ENCODE measurements at places on chromosomes 2 and 18. TPM values are rescaled to one million over a fixed set of nuclear protein-coding genes. Genes with fewer than 3 reads are reported as not detected.

The MYOM1 gene
- 6.0 TPM for total RNA-seq

The C1QL2 gene
- total RNA-seq, result not detected

The STK17B gene
- 55.0 TPM for total RNA-seq

DNA sequence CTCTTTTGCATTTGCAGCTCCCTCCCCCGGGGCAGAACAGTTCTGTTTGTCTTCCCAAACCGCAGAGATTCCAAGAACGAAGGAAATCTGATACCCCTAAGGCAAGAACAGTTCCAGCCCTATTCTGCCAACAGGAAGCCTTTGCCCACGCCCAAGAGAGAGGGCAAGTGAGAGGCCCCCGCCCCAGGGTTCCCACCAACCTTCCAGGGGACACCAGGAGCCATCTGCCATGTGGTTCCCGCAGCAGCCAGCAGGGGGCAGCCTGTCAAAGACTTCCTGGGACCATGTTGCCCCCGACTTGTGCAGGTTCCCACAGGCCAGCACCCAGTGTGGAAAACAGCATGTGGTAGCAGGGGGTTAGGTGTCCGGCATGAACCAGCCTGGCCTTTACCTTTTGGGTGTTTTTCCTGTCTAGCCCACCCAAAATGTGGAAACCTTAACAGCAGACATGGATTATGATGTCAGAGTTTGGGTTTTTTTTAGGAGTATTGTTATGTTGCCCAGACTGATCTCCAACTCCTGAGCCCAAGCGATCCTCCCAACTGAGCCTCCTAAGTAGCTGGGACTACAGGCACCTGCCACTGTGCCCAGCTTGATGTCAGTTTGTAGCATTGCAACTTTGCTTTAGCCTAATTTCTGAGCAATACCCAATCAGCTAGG is 21.7 kb upstream of the EFHD1 start:
- H3K27ac ChIP-seq, result no peak overlapping the region
- no peak overlapping the region for H3K4me3 ChIP-seq
- no peaks in the 10 kb centered on the region for H3K4me1 ChIP-seq
- no peaks in the 10 kb centered on the region for H3K36me3 ChIP-seq
- no peaks in the 10 kb centered on the region for H3K27me3 ChIP-seq

DNA sequence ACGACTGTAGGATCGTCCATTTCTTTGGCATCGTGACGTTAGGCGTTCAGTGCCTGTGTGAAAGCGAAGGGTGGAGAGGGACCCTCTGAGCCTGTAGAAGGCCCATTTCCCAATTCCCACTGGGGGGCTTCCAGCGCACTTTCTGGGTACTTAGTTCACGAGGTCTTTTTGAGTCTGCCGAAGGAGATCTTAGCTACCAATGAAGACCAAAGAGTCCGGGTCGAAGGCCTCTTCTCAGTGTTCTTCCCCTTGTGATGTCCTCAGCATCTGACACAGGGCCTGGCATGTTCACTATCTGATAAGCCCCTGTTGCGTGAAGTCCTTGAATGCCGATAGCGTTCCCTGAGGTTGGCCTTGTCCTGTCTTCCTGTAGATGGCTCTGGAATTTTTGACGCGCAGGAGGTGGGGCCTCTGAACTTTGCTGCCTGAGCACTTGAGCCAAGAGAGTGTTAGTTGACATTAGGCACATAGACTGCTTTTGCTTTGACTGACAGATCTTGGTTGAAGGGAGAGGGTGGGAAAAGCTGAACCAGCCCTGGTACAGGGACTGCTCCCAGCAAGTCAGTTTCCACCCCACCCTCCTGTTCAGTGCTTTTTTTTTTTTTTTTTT is 52.8 kb downstream of the LDLRAD4 start:
- no peak overlapping the region for H3K4me3 ChIP-seq
- H3K36me3 ChIP-seq, result no peaks in the 10 kb centered on the region
- no peak overlapping the region for H3K27ac ChIP-seq
- DNase-seq, result no peak

DNA sequence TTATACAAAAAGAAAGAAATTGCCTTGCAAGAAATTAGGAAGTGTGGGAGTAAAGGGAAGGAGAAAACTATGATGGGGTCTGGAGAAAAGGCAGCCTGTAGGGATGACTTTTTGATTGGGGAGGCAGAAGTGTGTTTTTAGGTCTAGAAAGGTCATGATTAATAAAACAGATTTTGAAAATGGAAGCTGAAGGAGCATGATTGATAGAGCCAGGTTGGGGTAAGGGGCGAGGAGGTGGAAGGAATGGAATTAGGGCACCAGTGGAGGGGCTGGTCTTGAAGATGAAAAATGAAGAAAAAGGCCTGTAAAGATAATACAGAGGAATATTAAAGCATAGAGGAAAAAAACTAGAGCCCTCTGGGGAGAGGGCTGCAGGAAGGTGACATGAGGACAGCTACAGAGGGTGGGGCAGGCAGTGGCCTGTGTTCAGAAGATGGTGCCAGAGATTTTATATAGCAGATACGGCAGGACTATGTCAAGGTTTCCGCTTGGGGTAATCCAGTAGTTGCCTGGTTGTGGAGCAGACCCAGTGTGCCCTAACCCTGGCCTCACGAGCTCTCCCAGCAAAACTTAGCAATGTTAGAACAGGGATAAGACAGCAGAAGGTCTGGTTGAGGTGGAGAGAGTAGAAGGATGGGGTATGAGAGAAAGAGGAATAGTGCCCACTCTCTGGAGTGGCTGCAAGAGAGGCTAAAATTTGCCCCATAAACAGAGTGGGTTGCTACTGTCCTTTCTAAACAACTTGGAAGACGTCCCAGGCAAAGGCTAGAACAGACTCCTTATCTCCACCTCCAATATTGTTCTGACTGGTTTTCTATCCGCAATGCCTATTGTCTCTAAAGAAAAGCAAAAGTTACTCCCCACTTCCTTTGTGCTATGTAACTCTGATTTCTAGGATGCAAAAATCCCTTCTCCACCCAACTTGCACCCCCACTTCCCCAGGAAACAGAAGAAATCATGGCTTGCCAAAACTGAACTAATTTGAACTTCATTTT is 287.3 kb downstream of the AGPS start:
- H3K36me3 ChIP-seq, result no peaks in the 10 kb centered on the region
- peak; percentile 23 for DNase-seq
- H3K4me1 ChIP-seq, result peaks cover 15% of the 10 kb centered on the region
- H3K27ac ChIP-seq, result peak overlapping the region; percentile 27

GRCh38 chr2:86256300-86256699 is 57.0 kb downstream of the MRPL35 start:
- peak overlapping the region; percentile 74 for H3K27ac ChIP-seq
- H3K4me1 ChIP-seq, result peaks cover 13% of the 10 kb centered on the region
- no peak overlapping the region for H3K4me3 ChIP-seq
- H3K36me3 ChIP-seq, result no peaks in the 10 kb centered on the region
- no peaks in the 10 kb centered on the region for H3K27me3 ChIP-seq

- no peaks in the 10 kb centered on the region for H3K27me3 ChIP-seq
- no peaks in the 10 kb centered on the region for H3K4me1 ChIP-seq
- no peak for DNase-seq
- no peak overlapping the region for H3K4me3 ChIP-seq
- H3K27ac ChIP-seq, result peak overlapping the region; percentile 21
Measured at GRCh38 chr18:29181151-29181901, 1004.4 kb upstream of the CDH2 start.

- H3K4me1 ChIP-seq, result peaks cover 8% of the 10 kb centered on the region
- DNase-seq, result peak; percentile 57
Measured at GRCh38 chr18:76495435-76496193, 572 bp upstream of the ZNF516 start.

DNA sequence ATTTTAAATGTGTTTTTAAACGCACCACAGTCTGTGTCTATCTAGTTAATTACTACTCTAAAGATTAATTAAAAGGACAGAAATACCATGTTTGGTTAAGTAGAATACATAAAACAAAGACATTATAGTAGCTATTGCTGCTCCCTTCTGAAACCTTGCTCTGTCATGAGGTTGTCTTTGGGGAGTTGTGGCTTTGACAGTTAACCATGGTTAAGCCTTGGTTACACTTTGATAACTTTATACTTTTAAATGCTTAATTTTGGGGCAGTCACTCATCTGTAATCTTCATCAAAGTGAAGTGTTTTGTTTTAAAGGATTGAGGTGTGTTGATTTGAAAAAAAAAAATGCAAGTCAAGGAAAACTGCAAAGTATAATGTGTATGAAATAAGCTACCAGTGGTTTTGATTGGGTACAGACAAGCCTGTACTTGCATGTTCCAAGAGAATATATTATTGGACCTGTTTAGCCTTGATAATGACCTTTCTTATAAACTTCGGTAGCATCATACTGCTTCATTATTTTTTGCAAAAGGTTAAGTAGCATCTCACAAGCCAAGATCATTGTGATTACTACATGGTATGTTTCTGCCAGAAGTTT is 29.8 kb upstream of the TBR1 start:
- H3K27me3 ChIP-seq, result no peaks in the 10 kb centered on the region
- no peak overlapping the region for H3K27ac ChIP-seq
- no peaks in the 10 kb centered on the region for H3K4me1 ChIP-seq
- no peak overlapping the region for H3K4me3 ChIP-seq
- DNase-seq, result no peak
- H3K36me3 ChIP-seq, result no peaks in the 10 kb centered on the region

GRCh38 chr2:100135415-100135814 is 7.0 kb downstream of the AFF3 start:
- H3K27me3 ChIP-seq, result no peaks in the 10 kb centered on the region
- no peak overlapping the region for H3K27ac ChIP-seq
- no peaks in the 10 kb centered on the region for H3K4me1 ChIP-seq
- no peak for DNase-seq

DNA sequence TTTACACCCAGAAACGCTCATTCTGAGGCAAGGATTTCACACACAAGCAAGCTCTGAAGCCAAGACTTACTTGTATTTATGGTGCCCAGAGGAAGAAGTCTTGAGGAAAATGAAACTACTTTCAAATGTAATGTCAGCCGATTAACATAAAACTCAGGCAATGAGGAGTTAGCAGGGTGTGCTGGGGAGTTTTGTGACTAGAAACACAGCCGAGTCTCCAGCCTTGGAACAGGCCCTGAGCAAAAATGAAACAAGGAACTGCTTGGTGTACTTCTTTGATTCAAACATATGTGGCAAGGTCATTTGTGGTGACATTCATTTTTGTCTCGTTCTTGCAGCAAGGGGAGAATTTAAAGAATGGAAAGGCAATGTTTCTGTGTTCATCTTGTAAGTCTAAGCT is 4.5 kb downstream of the DYTN start:
- DNase-seq, result no peak
- H3K36me3 ChIP-seq, result no peaks in the 10 kb centered on the region
- H3K27me3 ChIP-seq, result no peaks in the 10 kb centered on the region
- no peak overlapping the region for H3K27ac ChIP-seq
- H3K4me3 ChIP-seq, result no peak overlapping the region

DNA sequence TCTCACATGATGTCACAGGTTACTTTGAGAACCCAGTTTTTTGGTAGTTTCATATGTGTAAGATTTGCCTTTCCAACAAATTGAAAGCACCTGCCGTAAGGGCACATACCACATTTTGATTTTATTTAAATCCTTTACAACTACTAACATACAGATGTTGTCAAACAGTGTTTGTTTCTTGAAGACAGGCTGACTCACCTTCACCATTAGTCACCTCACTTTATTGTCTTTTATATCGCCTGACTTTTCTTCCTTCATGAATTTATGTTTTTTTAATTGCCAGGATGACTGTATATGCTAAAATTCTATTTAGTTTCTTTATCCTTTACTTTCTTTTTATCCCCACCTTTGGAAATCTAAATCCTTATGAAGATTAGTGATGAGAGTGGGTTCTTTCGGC is 886.7 kb downstream of the SUCLG1 start:
- no peak for DNase-seq
- H3K27me3 ChIP-seq, result no peaks in the 10 kb centered on the region
- H3K4me3 ChIP-seq, result no peak overlapping the region
- no peak overlapping the region for H3K27ac ChIP-seq
- H3K36me3 ChIP-seq, result no peaks in the 10 kb centered on the region

DNA sequence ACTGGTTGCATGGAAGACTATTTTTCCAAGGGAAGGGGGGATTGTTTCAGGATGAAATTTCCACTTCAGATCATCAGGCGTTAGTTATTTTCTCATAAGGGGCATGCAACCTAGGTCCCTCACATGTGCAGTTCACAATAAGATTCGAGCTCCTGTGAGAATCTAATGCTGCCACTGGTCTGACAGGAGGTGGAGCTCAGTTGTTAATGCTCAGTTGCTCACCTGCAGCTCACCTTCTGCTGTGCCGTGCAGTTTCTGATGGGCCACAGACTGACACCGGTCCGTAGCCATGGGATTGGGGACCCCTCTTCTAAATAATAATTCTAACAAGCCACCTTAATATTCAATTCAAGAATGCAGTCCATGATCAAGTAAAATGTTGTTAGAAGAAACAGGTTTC is 34.9 kb downstream of the PLCL1 start:
- no peak overlapping the region for H3K27ac ChIP-seq
- H3K4me1 ChIP-seq, result no peaks in the 10 kb centered on the region
- DNase-seq, result no peak
- no peaks in the 10 kb centered on the region for H3K27me3 ChIP-seq
- no peaks in the 10 kb centered on the region for H3K36me3 ChIP-seq

DNA sequence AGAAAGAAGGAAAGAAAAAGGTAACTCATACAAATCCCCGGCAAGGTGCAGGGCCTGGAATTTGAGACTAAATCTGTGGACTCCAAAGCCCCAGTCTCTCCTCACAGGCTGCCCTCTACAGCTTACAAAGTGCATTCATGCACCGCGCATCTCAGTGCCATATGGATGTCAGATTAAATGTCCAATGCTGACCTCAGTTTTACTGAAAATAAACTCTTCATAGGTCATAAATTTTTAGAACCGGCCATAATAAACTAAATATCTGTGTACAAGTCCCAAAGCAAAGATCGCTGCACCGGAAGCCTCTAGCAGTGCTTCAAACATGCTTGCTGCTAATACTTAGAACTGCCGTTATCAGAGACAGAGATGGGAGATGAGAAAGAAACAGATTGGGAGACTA is 17.7 kb downstream of the ST6GAL2 start:
- no peak overlapping the region for H3K27ac ChIP-seq
- no peak for DNase-seq
- no peak overlapping the region for H3K4me3 ChIP-seq

GRCh38 chr2:229798446-229799155 is 84.2 kb upstream of the DNER start:
- H3K4me1 ChIP-seq, result no peaks in the 10 kb centered on the region
- no peaks in the 10 kb centered on the region for H3K27me3 ChIP-seq
- no peaks in the 10 kb centered on the region for H3K36me3 ChIP-seq
- H3K4me3 ChIP-seq, result no peak overlapping the region

DNA sequence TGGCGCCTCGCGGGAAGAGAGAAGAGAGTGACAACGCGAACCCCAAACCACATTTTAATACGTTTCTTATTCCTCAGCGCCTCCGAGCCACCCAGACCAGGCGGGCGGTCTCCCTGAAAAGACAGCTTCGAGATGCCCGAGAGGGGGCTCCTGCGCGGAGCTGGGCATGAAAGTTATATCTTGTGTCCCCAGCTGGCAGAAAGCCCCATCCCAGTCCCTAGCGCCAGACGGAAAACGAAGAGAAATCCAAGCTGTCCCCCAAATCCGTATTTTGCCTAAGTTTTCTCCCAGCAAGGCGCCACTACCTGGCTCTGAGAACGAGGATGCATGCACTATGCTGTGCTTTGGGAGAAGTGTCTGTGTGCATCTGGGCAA is 797 bp downstream of the NXPH2 start:
- DNase-seq, result no peak
- peaks cover 15% of the 10 kb centered on the region for H3K4me1 ChIP-seq
- peaks cover 86% of the 10 kb centered on the region for H3K27me3 ChIP-seq
- no peak overlapping the region for H3K27ac ChIP-seq
